AG09309 (cell line): ENCODE measurements at places on chromosomes 12 and 14.

DNA sequence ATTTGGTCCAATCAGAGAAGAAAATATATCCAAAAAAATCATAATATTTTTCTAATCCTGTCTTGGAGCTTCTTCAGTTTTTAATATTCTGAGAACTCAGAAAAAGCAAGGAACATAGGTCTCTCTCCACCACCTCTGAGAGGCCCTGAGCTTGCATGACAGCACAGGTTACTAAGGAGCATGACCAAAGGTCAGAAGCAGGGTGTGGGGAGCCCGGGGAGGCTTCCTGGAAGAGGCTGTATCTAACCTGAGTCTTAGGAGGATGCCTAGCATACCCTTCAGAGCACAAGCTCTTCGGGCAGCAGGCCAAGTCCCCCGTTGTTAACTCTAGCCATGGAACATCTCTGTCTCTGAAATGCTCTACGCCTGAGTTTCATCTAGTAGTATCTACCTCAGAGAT lies 15.7 kb upstream of the STON2 start:
- DNase-seq = no peak

DNA sequence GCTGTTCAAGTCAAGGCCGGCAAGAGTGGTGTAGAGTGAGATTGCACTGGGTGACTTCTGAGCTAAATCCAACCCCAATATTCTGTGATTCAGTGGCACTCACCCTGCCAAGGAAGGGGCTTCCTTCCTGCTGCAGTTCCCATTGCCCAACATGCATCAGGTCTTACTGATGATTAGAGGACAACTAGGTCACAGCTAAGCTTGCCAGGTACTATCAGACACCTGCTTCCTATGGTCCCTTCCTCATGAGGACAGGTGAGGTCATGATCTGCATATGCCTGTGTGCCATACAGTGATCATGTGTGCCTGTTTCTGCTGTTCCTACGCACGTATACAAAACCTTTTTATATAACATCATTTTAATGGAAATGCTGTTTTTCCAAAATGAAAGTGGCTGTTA lies 1.7 kb upstream of the CTDSP2 start:
- no peak for DNase-seq

- no peak for DNase-seq
Measured at GRCh38 chr14:99716850-99717681, 33.0 kb downstream of the CYP46A1 start.

DNA sequence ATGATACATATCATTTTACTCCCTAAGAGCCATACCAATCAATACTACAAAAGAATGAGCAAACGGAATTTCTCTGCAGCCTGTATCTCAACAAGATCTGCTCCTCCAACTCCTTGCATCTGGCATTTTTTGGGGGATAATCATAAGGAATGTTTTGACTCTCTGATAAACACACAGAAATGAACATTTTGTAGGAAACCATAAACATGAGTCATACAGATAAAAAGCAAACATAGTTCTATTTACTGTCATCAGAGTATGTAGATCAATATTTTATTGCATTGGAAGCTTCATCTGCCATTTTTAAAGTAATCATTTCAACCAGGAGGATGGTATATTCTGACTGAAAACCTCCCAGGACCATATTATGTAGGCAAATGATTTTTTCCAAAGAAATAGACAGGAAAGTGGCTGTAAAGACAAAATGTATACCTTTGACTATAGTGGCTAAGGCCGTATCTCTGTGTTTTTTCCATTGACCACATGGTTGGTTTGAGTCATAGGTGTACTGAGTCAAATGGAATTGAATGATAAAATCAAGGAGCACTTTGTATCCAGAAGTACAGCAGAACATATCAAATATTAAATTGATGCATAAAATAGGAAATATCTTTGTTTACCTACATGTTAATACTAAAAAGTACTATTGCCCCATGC lies 32.4 kb upstream of the CD69 start:
- DNase-seq = no peak

GRCh38 chr14:85235868-85236267 lies 294.1 kb upstream of the FLRT2 start:
- no peak for DNase-seq

DNA sequence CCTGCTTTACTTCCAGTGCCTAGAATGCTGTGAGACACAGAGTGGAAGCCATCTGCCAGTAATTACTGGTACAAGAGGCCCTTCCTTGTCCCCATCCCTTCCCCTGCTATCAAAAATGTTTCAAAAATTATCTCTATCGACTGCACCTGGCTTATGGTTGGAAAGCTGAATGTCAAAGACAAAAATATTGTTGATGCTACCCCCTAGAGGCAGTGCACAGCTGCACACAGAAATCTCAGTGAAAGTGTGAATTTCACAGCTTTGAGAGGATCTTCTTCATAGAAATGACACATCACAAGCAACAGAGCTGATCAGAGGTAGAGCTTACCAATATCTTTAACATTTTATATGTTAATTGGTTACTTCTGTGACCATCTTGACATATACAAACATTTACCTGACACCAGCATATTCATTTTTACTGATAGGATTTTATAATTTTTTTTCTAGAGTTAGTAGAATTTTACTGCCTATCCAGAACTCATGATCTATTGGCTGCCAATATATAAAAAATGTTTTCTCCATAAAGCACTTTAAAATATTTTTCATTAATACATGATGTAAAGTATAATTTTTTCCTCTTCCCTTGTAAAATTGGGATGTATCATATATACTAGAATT lies 138.0 kb downstream of the AACS start:
- DNase-seq = no peak

- no peak for DNase-seq
Measured at GRCh38 chr12:21813125-21813524, 38.6 kb upstream of the KCNJ8 start.

DNA sequence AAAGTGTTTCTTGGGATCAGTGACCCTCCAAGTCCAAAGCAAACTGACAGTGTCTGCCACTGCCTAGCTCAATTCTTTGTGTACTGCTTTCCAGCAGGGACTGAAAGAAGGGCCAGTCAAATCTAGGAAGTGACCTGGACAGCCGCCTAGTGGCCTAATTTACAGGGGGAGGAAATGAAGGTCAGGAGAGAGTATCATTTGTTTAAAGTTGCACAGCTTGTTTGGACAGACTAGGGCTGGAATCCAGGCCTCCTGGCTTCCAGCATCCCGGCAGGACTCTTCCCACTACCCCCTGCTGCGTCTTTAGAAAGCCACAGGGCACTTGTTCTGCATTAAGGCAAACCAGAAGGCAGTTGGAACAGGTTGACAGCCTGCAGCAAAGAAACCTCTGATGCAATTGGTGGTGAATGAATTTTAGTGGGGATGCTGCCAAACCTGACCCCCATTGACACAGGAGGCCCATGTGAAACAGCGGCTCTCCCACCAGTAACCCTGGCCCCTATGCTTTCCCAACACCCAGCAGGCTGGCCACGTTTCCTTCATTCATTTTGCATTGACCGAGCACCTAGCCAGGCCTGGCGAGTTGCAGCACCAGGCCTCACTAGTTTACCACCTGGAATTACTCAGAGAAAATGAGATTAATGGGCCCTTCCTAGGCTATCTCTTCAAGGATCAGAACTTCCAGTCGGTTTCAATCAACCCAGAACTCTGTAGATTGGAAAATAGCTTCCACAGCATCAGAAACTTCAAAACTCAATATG lies 28.2 kb downstream of the GALNT16 start:
- peak; percentile 72 for DNase-seq

DNA sequence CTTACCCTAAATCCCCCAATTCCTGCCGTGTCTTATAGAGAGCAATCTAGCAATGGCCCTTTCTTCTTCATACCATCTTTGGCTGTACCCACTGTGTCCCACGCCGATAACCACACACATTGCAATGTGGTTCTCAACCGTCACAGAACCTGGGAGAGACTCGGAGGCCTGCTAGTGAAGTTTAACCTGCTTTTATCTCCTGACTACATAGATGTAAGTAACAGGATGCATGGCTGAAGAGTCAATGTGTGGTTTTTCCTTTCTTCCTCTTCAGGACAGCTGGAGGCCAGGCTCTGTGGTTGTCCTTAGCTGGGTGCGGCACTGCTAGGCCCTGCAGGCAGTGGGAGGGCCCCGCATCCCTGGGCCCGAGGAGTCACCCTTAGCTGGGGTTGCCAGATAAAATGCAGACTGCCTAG lies 51.3 kb downstream of the ZNF664 start:
- no peak for DNase-seq

GRCh38 chr12:80807640-80808288 lies 91.1 kb downstream of the MYF5 start:
- DNase-seq = no peak

- no peak for DNase-seq
Measured at GRCh38 chr12:111277570-111277969, 91.3 kb downstream of the PHETA1 start.

DNA sequence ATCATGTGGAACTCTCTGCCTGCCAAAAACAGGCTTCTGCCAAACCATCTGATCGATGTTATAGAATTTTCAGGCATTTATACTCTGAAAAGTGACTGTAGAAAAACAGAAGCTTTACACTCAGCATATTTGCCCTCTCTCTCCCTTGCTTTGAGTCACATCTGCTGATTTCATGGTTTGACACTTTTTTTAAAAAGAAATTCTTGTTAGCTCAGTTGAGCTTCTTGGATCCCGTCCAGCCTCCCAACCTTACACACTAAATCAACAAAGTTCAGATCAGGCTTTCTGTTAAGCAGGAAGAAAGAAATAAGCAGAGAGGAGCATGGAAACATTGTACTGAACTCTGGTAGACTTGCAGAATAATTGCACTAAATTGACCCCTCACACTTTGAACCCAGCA lies 193.6 kb upstream of the SEL1L start:
- no peak for DNase-seq

DNA sequence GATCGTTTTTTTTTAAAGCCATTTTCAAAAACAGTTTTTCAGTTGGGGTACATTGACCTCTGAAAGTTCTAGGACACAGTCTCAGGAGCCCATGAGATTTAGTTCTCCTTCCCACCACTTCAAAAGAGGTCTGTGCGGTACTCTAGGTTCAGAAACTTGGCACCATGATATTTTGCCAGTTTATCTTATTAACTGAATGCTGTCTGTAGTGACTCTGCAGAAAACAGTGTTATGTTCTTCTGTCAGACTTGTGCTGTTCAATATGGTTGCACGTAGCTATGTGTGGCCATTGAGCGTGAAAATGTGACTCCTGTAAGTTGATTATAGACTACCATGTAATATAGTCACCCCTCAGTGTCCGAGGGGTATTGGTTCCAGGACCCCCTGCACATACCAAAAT lies 35.9 kb downstream of the CRADD start:
- DNase-seq = no peak

DNA sequence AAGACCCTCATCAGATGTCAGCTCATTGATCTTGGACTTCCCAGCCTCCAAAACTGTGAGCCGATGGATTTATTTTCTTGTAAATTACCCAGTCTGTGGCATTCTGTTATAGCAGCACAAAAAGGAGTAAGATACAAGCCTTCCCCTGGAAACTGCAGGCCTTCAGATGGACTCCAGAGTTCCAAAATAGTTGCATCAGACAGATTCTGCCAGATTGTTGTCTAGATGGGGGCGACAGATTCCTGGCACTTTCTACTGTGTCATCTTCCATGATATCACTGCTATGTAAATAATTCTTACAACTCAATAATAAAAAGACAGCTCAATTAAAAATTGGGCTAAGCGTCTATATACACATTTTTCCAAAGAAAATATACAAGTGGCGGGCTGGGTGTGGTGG lies 17.2 kb upstream of the MARK3 start:
- DNase-seq = no peak

DNA sequence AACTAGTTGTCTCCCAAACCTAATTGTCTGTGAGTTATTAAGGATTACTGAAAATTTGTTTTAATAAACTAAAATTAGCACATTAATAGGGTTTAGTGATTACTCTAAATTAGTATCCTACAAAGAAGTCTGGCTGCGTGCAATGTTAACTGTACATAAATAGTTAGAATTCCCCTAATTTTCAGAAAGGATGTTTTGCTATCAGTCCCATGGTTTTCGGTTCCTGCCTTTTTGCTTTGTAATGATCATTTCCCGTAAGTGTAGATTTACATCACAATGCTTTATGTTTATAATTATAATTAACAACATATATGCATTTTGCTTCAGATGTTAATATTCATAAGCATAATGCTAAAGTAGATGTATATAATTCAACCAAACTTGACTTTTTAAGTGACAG lies 19.8 kb upstream of the LYZ start:
- DNase-seq = no peak

DNA sequence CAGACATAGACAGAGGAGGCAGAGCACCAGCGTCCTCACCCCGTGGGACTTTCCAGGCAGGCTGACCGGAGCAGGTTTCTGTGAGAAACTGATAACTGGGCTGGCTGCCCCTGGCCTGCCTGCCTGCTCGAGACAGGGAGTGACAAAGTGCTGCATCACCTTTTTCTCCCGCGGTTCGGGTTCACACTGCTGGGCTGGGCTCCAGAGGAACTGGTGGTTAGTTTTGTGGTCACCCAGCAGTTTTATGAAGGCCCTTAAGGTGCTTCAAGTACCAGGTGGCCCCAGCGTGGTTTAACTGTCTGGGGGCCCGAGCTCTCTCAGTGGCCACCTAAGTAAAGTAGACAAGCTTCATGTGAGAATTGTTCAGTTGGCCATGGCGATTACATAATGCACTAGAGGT lies 1073.6 kb downstream of the BCL11B start:
- no peak for DNase-seq

GRCh38 chr12:11778713-11779685 lies 129.5 kb downstream of the ETV6 start:
- DNase-seq = peak; percentile 45

- no peak for DNase-seq
Measured at GRCh38 chr14:104804481-104805325, 3.8 kb downstream of the ZBTB42 start.

DNA sequence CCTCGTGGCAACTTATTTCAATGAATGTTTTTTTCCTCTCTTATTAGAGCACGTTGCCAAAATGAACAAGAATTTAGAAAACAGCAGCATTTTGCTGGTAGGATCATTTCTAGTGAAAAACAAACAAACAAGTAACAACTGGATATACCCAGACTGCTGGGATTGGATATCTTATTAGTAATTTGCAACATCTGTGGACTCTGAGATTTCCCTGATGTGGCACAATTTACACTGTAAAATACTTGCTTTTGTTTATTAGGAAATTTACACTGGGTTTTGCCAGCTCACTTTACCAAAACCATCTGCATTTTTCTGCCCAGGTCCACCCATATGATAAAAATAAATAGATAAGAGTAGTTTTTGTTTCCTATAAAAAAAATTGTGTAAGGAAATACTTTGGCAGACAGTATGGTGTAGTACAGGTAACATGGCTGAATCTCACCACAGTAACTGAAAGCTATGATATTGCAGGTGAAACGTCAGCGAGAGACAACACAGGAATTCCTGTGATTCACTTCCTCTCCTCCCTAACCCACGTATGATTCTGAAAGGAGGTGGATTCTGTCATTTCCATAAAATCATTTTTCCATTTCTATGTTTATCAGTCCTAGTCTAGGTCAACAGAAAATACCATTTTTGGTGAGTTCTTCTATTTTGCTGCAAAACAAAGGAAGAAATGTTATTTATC lies 176.2 kb upstream of the NOVA1 start:
- DNase-seq = no peak

GRCh38 chr14:54669721-54670561 lies 103.0 kb downstream of the SAMD4A start:
- no peak for DNase-seq

- no peak for DNase-seq
Measured at GRCh38 chr12:124501827-124502226, 65.6 kb downstream of the NCOR2 start.
